ENCODE measurements at places on chromosomes 3 and 15. TPM values are rescaled to one million over a fixed set of nuclear protein-coding genes. Genes with fewer than 3 reads are reported as not detected.

EFCC1 gene
- total RNA-seq = 0.09 TPM

GRCh38 chr15:77347197-77347596, 72.7 kb downstream of the PEAK1 start:
- H3K4me3 ChIP-seq = no peak overlapping the region
- H3K4me1 ChIP-seq = peaks cover 8% of the 10 kb centered on the region
- H3K27me3 ChIP-seq = no peaks in the 10 kb centered on the region

GRCh38 chr3:122694966-122695365, 14.3 kb downstream of the PARP14 start:
- peaks cover 78% of the 10 kb centered on the region for H3K36me3 ChIP-seq
- H3K4me1 ChIP-seq = peaks cover 20% of the 10 kb centered on the region
- DNase-seq = no peak
- no peaks in the 10 kb centered on the region for H3K27me3 ChIP-seq

GABRR3 gene
- not detected for total RNA-seq

TF gene
- total RNA-seq = 0.16 TPM

GRCh38 chr3:66898155-66898554, 100.0 kb upstream of the KBTBD8 start:
- H3K27ac ChIP-seq = no peak overlapping the region
- H3K4me3 ChIP-seq = no peak overlapping the region
- DNase-seq = no peak
- H3K36me3 ChIP-seq = peaks cover 2% of the 10 kb centered on the region
- H3K4me1 ChIP-seq = peaks cover 6% of the 10 kb centered on the region

UBE2Q2 gene
- 36.3 TPM for total RNA-seq

GRCh38 chr3:50687127-50687751, 12.5 kb downstream of the DOCK3 start:
- H3K27me3 ChIP-seq = peaks cover 7% of the 10 kb centered on the region
- no peak overlapping the region for H3K4me3 ChIP-seq
- H3K27ac ChIP-seq = no peak overlapping the region
- DNase-seq = no peak
- no peaks in the 10 kb centered on the region for H3K36me3 ChIP-seq

DNA sequence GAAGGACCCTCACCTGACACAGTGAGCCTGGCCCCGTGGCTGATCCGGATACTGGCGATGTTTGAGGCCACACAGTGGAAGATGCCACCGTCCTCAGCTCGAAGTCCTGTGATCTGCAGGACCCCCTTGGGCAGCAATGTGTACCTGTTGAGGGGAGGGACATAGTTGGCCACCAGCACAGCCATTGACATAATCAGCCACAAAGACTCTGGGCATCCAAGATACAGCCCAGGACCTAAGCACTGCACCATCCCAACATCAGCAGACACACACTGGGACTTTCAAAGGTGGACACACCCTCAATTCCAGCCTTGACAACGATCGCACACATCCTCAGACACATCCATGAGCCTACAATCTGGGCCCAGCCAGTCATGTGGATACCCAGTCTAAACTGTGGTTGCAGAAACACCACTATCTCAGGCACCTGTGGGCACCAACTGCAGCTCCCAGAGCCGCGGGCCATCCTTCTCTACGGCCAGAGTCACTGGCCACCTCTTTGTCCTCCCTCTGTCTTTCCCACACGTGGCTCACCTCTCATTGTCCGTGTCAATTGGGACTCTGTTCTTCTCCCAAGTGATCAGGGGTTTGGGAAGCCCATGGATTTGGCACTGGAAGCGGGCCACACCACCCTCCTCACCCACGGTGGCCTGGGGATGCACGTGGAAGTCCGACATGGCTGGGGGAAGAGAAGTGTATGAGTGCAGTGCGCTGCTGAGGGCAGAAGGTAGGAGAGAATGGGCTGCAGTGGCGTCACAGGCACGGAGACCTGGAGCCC, 31.0 kb downstream of the RNU5B-1 start:
- H3K27ac ChIP-seq = no peak overlapping the region
- H3K4me3 ChIP-seq = no peak overlapping the region
- H3K36me3 ChIP-seq = no peaks in the 10 kb centered on the region
- DNase-seq = no peak
- H3K4me1 ChIP-seq = peaks cover 4% of the 10 kb centered on the region

- H3K4me3 ChIP-seq = no peak overlapping the region
- H3K27ac ChIP-seq = no peak overlapping the region
- H3K4me1 ChIP-seq = no peaks in the 10 kb centered on the region
- H3K36me3 ChIP-seq = no peaks in the 10 kb centered on the region
These were observed 59.2 kb downstream of the EXOG start for GRCh38 chr3:38555149-38555840.

DNA sequence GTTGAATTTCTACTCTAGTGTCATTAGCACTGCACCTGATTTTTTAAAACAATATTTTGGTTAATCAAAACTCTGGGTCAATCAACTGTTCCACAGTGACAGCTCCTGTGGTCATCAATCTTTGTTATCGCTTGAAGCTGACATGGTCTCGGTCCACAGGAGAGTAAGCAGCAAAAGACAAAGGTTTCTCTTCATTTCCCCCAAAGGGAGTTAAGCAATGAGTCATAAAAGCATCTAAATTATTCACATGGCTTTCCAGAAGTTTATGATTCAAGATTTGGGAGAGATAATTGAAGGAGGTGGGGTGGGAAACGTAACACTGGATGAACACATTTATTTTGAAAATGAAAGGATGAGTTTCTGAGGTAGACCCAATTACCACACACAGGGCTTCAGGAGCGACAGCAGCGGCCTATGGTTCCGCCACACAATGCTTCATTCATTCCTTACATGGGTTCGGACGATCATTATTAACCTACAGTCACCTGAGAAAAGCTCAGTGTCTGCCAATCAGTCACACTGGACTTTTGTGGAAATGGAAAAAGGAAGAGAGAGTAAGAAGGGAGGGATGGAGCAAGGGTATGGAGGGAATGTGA, 505.1 kb downstream of the FHIT start:
- H3K27me3 ChIP-seq = no peaks in the 10 kb centered on the region
- H3K4me3 ChIP-seq = no peak overlapping the region
- H3K27ac ChIP-seq = no peak overlapping the region
- peaks cover 2% of the 10 kb centered on the region for H3K36me3 ChIP-seq
- no peaks in the 10 kb centered on the region for H3K4me1 ChIP-seq

SLC2A2 gene
- not detected for total RNA-seq

DNA sequence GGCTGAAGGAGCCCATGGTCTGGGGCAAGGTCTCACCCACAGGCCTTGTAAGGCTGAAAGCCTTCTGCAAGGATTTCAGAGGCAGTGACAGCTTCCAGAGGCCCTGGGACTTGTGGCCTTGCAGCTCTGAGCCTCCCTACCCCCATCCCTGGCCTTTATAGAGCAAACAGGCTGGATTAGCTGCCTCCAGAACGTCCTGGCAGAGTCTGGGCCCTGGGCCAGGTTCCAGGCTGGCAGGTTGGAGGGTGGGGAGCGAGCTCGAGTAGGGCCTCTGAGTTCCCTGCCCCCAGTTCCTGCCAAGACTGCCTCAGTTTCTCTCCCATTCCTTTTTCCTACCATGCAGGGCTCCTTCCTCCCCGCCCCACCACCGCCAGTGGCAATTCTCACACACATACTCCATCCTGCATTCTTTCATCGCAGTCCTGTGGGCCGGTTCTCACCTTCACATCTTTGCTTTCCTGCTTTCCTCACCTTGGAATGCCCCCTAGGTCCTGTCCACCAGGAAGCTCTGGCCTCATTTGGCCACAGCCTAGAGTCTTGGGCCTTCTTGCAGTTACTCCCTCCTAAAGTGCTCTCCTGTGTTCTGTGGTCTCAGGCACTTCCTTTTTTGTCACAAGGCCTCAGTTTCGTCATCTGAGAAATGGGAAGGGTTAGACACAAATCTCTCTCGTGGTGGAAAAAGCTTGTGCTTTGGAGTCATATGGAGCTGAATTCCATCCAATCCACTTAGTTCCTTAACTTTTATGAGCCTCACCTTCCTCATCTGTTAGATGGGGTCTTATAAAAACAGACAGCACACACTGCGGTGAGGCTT, 2.7 kb downstream of the LMAN1L start:
- H3K4me3 ChIP-seq = no peak overlapping the region
- H3K27me3 ChIP-seq = no peaks in the 10 kb centered on the region
- no peak overlapping the region for H3K27ac ChIP-seq

SLC12A1 gene
- total RNA-seq = not detected

NPAP1 gene
- not detected for total RNA-seq
